ENCODE measurements at places on chromosomes 5 and 9.
A peak's percentile ranks its signal among the peaks of the same experiment; 100 is the strongest.

- no peaks in the 10 kb centered on the region for H3K27me3 ChIP-seq
- no peaks in the 10 kb centered on the region for H3K36me3 ChIP-seq
- H3K4me1 ChIP-seq, result no peaks in the 10 kb centered on the region
These were observed 84.9 kb downstream of the NREP start for GRCh38 chr5:111672099-111672498.

GRCh38 chr5:172003746-172004145 is 2.7 kb downstream of the FBXW11 start:
- no peak for DNase-seq
- H3K27ac ChIP-seq, result peak overlapping the region; percentile 97
- H3K4me1 ChIP-seq, result peaks cover 64% of the 10 kb centered on the region
- no peak overlapping the region for H3K4me3 ChIP-seq

GRCh38 chr5:81815321-81815720 is 64.4 kb upstream of the SSBP2 start:
- no peak overlapping the region for H3K4me3 ChIP-seq
- H3K36me3 ChIP-seq, result no peaks in the 10 kb centered on the region
- H3K4me1 ChIP-seq, result peaks cover 33% of the 10 kb centered on the region
- no peaks in the 10 kb centered on the region for H3K27me3 ChIP-seq
- no peak overlapping the region for H3K27ac ChIP-seq

GRCh38 chr9:136029556-136029955 is 65.5 kb downstream of the NACC2 start:
- DNase-seq, result no peak
- H3K4me1 ChIP-seq, result peaks cover 12% of the 10 kb centered on the region
- peaks cover 2% of the 10 kb centered on the region for H3K36me3 ChIP-seq
- no peaks in the 10 kb centered on the region for H3K27me3 ChIP-seq
- H3K4me3 ChIP-seq, result no peak overlapping the region

GRCh38 chr9:121690316-121690715 is 38.9 kb downstream of the DAB2IP start:
- H3K27ac ChIP-seq, result no peak overlapping the region
- no peaks in the 10 kb centered on the region for H3K4me1 ChIP-seq
- no peak for DNase-seq
- no peak overlapping the region for H3K4me3 ChIP-seq
- no peaks in the 10 kb centered on the region for H3K27me3 ChIP-seq

GRCh38 chr5:56640763-56641406 is 174.5 kb upstream of the MAP3K1 start:
- DNase-seq, result peak; percentile 65
- H3K4me3 ChIP-seq, result no peak overlapping the region
- H3K27me3 ChIP-seq, result no peaks in the 10 kb centered on the region
- no peak overlapping the region for H3K27ac ChIP-seq
- no peaks in the 10 kb centered on the region for H3K36me3 ChIP-seq

DNA sequence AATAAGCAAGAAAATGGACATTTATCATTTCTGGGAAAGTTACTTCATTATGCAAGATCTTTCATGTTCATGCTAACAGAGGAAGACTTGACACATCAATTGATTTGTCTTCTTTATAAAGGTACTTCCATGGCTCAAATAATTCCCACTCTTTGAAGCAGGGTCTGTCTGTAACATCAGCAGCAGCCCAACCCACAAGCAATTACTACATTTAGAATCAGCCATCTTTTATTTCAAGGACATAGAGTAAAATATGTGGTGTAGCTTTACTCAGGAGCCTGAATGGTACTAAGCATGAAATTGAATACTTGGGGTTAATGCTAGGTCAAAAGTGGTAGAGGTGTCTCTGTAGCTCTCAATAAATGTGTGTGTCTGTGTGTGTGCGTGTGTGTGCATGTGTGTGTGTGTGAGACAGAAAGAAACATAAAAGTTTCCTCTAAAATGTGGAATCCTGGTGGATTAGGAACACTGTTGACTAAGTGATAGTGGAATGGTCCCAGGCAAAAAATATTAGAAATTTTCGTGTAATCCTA is 581.1 kb downstream of the CAAP1 start:
- H3K27ac ChIP-seq, result no peak overlapping the region
- H3K36me3 ChIP-seq, result no peaks in the 10 kb centered on the region
- H3K4me3 ChIP-seq, result no peak overlapping the region
- no peaks in the 10 kb centered on the region for H3K27me3 ChIP-seq
- DNase-seq, result no peak

- DNase-seq, result no peak
- no peaks in the 10 kb centered on the region for H3K36me3 ChIP-seq
- H3K4me3 ChIP-seq, result no peak overlapping the region
These were observed 128.9 kb downstream of the NXNL2 start for GRCh38 chr9:88663771-88664419.

DNA sequence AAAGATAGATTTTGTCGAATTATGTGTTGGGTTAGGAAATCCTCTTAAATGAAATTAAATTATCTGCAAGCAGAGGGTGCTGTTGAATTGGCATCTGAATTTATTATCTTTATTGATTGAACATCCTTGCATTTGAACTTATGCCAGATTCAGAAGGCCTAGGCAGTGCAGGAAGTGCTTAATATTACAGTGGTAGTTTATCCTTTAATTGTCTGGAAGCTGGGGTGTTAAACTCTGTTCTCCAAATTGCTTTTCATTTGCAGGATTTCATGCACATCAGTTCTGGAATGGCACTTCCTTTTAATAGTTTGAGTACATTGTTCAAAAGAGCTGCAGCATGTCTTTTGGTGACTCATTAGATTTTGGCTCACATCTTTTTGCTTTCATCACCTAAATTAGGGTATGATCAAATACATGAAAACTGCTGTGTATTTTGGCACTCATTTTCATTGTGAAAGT is 186.3 kb downstream of the KDM4C start:
- no peak overlapping the region for H3K27ac ChIP-seq
- no peaks in the 10 kb centered on the region for H3K27me3 ChIP-seq
- peak; percentile 34 for DNase-seq
- H3K4me1 ChIP-seq, result peaks cover 9% of the 10 kb centered on the region
- H3K36me3 ChIP-seq, result no peaks in the 10 kb centered on the region

- no peak overlapping the region for H3K4me3 ChIP-seq
- no peaks in the 10 kb centered on the region for H3K27me3 ChIP-seq
- no peaks in the 10 kb centered on the region for H3K36me3 ChIP-seq
- DNase-seq, result no peak
- H3K27ac ChIP-seq, result no peak overlapping the region
- no peaks in the 10 kb centered on the region for H3K4me1 ChIP-seq
These were observed 19.1 kb upstream of the EDIL3 start for GRCh38 chr5:84403773-84404172.

- no peak overlapping the region for H3K4me3 ChIP-seq
- DNase-seq, result no peak
- H3K36me3 ChIP-seq, result peaks cover 8% of the 10 kb centered on the region
- H3K27ac ChIP-seq, result no peak overlapping the region
These were observed 17.2 kb downstream of the FBXW11 start for GRCh38 chr5:171989276-171989675.

DNA sequence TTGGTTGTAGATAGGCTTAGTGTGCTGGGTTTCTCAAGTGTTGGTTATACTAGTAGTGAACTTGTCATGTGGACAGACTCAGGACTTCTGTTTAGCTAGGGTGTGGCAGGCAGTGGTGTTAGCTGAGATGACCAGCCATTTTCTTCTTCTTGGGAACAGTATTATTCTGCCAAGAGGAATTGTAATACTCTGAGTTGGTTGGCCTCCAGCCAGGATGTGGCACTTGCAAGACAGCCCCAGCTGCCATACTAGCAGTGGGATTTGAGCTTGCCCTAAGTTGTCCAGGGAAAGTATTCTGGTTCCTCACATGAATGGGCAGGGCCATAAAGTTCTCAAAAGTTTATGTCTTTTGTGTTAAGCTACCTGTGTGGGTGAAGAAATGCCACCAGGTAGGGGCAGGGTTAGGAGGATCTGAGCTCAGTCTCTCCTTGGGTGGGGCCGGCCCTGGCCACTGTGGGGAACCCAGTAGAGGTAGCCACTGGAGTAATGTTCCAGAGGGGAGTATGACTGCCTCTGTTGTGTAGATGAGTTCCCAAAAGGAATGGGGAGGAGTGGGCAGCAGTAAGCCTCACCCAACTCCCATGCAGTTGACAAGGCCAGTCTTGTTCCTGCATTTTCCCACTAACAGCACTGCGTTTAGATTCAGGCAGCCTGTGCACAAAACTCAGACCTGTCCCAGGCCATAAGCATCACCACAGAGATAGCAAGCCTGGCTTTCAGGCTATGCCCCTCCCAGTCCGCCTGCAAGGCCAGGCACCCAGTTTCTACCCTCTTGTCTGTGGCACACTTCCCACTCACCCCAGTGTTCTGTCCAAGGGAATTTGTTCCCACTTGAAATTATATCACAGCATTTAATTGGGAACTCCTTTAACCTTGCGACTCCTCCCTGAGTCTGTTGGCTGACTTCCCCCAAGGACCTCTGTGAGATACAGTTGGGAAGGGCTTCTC is 250.7 kb downstream of the ANXA1 start:
- no peak overlapping the region for H3K4me3 ChIP-seq
- H3K27me3 ChIP-seq, result no peaks in the 10 kb centered on the region
- no peaks in the 10 kb centered on the region for H3K4me1 ChIP-seq
- H3K36me3 ChIP-seq, result no peaks in the 10 kb centered on the region
- DNase-seq, result no peak
- H3K27ac ChIP-seq, result no peak overlapping the region

DNA sequence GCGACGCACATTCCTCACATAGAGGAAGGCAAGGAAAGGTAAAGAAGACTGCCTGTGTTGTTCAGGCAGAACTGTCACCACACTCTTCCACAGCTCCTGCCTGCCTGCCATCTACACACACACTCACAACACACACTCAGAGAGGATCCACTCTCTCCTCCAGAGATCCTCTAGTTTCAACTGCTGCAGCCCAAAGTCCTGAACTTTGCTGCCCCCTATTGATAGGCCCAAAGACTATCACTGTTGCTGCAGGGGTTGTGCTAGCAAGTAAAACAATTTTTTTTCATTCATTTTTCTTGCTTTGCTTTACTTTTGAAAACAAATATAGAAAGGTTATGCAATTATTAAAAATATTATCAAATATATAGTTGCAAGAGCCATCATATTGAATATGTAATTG is 5.9 kb upstream of the CFAP90 start:
- H3K4me1 ChIP-seq, result peaks cover 15% of the 10 kb centered on the region
- no peaks in the 10 kb centered on the region for H3K27me3 ChIP-seq
- no peak overlapping the region for H3K4me3 ChIP-seq
- H3K36me3 ChIP-seq, result peaks cover 5% of the 10 kb centered on the region
- no peak overlapping the region for H3K27ac ChIP-seq

DNA sequence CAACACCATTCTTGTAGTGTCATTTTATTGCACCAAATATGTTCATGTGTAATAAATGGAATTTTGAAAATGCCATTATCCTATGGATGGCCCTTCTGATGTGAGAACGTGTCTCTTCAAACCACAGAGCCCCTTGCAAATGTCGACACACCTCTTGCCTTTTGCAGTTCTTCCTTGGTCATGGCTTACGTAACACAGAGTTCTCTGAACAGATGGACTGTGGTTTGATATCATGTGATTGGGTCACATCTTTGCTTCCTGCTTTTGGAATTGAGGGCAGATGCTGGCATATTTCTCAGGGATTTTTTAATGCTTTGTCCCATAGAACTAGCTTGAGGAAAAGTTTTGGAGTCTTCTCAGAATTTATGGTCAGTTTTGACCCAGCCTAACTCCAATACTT is 4.6 kb downstream of the TGFBR1 start:
- H3K4me3 ChIP-seq, result no peak overlapping the region
- peak overlapping the region; percentile 5 for H3K27ac ChIP-seq
- H3K36me3 ChIP-seq, result peaks cover 7% of the 10 kb centered on the region
- DNase-seq, result peak; percentile 78
- H3K27me3 ChIP-seq, result no peaks in the 10 kb centered on the region

DNA sequence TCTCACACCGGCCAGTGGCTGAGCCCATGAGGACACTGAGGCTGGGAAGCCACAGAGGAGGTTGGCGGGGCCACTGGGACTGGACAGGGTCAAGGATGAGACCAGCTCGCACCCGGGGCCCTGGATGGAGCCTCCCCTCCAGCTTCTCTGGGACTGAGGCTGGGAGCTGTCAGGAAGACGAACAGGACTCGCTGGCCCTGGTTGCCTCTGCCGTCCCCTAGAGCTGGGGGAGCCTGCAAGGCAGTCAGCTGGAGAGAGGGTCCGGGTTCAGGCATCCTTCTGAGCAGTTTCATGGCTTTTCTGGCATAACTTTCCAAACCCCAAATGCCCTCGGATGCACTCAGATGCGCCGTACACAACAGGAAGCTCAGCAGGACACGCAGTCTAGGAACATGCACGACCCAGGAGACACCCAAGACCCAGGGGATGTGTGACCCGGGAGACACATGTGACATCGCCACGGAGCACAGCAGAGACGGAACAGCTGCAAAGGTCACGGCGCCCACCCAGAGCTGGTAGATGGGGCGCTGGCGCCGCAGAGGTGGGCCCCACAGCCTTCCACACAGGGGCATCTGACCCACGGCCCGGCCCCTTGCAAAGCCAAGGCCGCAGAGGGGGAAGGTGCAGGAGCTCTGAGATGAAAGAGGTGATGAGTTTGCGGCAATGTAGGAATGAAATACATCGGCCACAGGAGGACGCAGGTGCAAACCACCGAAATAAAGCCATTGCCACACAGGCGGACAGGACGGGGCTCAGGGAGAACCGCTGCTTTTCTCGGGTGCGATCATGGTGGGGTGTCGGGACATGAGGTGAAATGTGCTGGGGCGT is 17.1 kb downstream of the TPPP start:
- H3K4me3 ChIP-seq, result no peak overlapping the region
- H3K27ac ChIP-seq, result no peak overlapping the region
- H3K27me3 ChIP-seq, result peaks cover 5% of the 10 kb centered on the region
- no peaks in the 10 kb centered on the region for H3K36me3 ChIP-seq
- DNase-seq, result no peak

DNA sequence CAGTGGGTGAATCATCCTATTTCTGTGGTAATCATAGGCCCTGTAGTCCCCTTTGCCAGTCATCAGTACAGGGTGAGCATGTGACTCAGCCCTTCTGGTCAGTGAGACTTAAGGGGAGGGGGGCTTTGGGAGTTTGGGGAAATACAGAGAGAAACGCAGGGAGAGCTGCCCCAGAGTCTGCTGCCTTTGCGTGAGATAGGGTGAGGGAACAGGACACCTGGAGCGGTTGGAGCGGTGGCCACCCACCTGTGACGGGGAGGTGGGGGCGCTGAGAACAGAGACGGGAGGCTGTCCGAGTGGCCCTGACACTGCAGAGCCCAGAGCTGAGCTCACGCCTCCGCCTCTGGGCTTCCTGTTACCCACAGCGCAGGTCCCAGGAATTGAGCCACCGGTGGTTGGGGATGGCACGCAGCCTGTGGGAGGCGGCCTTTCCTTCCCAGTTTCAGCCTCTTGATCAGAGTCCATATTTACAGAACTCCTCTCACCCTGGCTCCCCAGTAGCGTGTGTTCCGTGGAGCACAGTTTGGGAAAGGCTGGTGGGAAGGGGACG is 92.0 kb upstream of the ERCC6L2 start:
- no peak overlapping the region for H3K4me3 ChIP-seq
- no peaks in the 10 kb centered on the region for H3K4me1 ChIP-seq
